ENCODE measurements at places on chromosomes 1 and 21.
A peak's percentile ranks its signal among the peaks of the same experiment; 100 is the strongest.

DNA sequence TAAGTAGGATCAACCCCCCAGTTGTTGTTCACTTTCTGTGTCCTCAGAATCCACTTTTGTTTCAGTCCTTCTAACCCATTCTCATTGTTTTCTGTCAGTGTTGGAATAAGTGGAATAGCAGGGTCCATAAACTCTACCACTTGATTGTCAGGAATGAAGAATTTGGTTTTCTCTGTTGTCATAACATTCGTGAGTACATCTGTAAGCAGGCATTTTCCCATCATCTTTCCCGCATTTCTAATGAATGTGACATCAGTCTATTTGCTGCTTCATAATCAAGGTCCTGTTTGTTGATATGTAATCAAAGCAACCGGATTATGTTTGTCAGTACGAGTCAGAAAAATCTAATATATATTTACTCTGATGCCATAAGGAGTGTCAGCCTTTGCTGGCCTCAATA is 147.1 kb downstream of the KIF26B start:
- no peak for DNase-seq

GRCh38 chr1:58454385-58454784 is 92.1 kb downstream of the OMA1 start:
- DNase-seq, result no peak

GRCh38 chr1:109789551-109790180 is 25.9 kb upstream of the EPS8L3 start:
- DNase-seq, result no peak

DNA sequence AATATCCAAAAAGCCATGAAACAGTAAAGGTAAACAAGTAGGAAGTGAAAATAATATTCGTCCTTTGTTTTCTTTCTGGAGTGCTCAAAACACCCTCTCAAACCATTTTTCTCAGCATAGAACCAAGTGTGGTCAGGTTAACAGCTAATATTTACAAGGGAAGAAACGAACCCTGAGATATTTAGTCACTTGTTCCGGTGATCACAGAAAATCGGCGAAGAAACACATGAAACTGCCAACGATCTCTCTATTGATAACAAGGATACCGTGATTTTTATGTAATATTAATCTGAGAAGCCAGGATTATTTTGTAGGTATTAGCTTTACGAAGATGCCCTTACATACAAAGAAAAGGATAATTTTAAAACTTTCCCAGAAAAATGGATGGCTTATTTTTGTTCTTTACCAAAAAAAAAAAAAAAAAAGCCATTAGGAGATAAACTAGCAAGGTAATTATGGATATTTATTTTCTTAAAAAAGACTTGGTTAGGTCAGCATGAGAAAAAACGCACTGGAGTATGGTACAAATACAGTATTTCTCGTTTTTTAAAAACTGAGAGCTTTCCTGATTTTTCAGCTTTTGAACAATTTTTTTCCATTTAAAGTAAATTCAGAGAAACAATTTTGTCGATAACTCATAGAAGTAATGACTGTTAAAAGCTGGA is 107.3 kb upstream of the HNRNPU start:
- DNase-seq, result no peak

DNA sequence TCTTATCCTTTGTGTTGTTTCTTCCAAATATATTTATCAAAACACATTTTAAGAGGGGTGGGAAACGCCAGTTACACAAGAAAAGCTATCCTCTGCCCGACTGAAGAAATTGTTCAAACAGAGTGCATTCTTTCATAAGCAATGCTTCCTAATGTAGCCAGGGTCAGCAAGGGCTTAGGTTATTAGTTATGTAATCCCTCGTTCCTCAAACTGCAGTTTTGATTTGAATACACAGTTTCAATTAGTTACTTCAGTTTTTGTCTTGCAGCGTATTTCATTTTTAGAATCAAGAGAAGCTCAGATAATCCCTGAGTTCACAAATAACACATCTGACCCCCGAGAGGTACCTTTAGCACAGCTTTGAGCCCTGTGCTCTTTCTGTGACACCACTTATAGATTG is 141.7 kb upstream of the NRIP1 start:
- no peak for DNase-seq

- DNase-seq, result no peak
Measured at GRCh38 chr1:205495237-205495823, 9.1 kb upstream of the CDK18 start.

DNA sequence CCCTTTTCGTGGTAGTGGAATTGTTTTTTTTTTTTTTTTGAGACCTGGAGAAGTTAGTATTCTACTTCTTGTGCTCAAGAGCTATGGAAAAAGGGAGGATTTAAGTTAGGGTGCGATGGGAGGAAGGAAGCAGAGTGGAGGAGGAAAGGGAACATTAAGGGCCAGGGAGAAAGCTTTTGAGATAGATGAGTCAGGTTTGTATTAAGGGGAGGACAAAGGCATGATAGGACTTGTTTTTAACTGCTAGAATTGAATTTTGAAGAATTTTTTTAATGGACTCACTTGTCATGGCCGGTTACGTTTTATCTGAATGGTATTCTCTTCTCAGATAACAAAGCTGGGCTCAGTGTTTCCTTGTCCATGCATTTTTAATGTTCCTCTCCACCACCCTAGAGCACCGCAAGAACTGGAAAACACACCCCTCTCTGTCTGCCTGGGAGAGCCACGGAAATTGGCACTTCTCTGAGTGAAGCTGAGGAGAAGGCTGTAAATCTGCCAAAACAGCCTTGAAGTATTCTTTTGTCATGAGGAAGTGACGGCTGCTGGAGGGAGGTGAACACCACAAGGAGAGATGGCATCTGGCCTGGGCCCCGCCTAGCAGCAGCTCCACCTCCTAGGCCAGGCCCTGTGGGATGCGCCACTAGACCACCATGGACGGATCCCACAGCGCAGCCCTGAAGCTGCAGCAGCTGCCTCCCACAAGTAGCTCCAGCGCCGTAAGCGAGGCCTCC is 3.5 kb downstream of the NIPAL3 start:
- peak; percentile 48 for DNase-seq

DNA sequence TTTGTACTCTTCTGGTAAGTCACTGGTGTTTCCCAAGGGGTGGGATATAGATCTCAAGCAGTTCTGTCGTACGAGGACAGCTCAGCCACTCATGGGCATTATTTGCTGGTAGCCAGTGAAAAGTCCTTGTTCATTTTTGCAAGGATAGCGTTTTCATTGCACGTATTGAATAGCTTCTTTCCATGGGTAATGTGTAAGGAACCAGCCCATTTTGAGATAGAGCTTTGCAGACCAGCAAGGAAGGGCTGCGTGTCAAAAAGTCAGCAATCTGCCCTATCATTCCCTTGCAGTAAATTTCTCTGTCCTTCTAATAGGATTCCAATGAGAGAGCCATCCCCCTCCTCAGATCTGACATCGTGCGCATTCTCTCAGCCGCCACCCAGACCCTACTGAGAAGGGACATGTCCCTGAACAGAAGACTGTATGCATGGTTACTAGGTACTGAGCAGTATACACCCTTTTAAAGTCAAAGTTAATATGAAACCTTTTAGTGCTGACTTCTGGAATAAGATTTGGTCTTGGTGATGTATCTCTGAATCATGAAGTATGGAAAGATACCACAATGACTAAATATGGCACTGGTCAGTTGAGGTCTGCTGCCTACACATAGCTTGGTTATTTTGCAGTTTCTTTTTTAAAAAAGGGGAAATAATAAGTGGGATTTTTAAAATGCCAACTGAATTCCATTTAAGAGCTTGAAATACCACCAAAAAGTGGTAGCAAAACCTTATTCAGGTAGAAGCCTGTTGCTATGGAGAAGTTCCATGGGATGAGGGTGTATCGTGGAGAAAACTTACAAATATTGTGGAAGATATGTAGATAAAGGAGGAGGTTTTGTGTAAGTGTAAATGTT is 55.3 kb downstream of the DOP1B start:
- peak; percentile 90 for DNase-seq

DNA sequence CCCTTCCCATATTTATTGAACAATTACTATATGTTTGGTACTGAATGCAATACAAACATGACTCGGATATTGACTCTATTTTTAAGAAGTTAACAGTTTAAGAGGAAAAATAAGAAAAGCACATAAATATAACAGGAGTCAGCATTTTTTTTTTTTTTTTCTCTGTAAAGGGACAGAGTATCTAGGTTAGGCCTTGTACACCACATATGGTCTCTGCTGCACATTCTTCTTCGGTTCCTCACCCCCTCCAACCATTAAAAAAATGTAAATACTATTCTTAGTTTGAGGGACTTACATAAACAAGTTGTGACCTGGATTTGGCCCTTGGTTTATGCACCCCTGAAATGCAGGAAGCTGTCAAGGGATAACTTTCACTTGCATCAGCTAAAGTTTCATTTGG is 40.4 kb downstream of the PHC2 start:
- peak; percentile 60 for DNase-seq

- peak; percentile 48 for DNase-seq
Measured at GRCh38 chr1:62144238-62144831, 50.3 kb upstream of the L1TD1 start.

- no peak for DNase-seq
Measured at GRCh38 chr1:15110867-15111230, 42.7 kb upstream of the TMEM51 start.

GRCh38 chr1:209652121-209652735 is at the start of gene LAMB3:
TSS of gene LAMB3 (minus strand) at chr1:209652425. CDS start at chr1:209650944, 1,481 bp downstream.
- DNase-seq, result no peak

DNA sequence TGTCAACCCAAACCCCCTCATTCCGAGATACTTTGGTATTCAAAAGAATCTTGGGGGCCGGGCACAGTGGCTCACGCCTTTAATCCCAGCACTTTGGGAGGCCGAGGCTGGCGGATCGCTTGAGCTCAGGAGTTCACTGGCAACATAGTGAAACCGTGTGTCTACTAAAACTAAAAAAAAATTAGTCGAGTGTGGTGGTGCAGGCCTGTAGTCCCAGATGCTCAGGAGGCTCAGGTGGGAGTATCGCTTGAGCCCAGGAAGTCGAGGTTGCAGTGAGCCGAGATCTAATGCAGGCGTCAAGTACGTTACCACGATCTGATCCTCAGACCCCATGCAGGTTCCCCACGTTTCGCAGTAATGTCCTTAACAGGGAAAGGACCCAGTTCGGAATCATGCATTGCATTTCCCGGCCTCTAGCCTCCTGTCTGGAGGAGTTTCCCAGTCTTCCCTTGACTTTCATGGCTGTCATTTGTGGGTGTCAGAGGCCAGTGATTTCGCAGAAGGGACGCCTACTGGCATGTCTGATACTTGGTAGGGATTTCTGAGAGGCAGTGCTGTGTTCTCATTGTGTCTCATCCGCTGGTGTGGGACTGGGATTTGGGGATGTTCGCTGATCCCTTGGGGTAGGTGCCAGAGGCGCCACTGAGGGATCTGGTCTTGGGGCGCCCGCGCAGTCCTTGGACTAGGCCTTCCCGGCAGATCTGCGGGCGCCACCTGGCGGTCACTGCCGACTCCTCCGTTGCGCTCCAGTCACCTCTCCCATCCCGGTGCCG is 39.3 kb upstream of the HMGN1 start:
- peak; percentile 79 for DNase-seq

- DNase-seq, result peak; percentile 14
Measured at GRCh38 chr1:171948511-171948910, 107.2 kb downstream of the DNM3 start.

DNA sequence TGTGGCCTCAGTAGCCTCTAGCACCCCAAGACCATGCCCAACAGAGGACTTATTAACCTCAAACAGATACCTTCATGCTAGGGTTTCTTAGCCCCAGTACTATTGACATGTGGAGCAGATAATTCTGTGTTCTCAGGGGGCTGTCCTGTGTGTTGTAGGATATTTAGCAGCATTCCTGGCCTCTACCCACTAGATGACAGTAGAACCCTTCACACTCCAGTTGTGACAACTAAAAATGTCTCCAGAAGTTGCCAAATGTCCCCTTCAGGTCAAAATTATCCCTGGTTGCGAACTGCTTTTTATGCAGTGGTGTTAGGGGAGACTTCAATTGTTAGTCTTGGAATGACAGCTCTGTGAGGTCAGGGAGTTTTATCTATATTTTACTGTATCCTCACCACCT is 8.1 kb downstream of the KAZN start:
- DNase-seq, result no peak

GRCh38 chr1:233656032-233656635 is 42.2 kb downstream of the KCNK1 start:
- no peak for DNase-seq

DNA sequence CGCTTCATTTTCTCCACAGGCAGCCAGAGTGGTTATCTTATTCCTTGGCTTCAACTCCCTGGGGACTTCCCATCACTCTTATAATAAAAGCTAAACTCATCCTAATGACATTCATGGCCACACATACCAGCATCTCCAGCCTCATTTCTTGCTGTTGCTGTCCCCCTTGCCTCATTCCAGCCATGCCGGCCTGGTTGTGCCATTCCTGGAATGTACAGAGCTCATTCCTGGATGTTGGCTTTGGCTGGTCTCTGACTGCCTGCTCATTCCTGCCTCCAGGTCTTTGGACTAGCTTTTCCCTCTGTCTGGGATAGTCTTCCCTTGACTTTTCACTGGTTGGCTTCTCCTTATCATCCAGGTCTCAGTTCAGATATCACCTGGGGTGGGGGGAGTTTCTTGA is 2.4 kb upstream of the PEF1 start:
- no peak for DNase-seq

- DNase-seq, result no peak
Measured at GRCh38 chr1:240835291-240835690, 223.3 kb upstream of the GREM2 start.

Data from fibroblast of mammary gland (primary cell).